ENCODE measurements at places on chromosomes 16 and 17.

DNA sequence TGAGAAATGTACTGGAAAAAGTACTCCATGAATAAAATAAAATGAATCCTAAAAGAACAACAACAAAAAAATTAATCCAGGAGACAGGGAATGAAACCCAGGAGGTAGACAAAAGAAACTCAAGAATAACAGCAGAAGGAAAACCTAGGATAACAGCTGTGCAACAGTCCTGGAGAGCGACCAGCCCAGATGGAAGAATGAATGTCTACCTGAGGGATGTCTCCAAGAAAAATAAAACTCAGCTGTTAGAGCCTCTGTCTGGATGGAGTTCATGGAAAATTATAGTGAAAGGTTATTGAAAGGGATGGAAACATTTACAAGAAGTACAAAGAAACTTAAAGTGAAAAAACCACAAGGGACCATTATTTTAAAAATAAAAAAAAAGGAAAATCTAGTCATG, 135.8 kb upstream of the CA10 start:
- DNase-seq = no peak

GRCh38 chr16:324451-325334, 27.8 kb downstream of the AXIN1 start:
- DNase-seq = no peak

DNA sequence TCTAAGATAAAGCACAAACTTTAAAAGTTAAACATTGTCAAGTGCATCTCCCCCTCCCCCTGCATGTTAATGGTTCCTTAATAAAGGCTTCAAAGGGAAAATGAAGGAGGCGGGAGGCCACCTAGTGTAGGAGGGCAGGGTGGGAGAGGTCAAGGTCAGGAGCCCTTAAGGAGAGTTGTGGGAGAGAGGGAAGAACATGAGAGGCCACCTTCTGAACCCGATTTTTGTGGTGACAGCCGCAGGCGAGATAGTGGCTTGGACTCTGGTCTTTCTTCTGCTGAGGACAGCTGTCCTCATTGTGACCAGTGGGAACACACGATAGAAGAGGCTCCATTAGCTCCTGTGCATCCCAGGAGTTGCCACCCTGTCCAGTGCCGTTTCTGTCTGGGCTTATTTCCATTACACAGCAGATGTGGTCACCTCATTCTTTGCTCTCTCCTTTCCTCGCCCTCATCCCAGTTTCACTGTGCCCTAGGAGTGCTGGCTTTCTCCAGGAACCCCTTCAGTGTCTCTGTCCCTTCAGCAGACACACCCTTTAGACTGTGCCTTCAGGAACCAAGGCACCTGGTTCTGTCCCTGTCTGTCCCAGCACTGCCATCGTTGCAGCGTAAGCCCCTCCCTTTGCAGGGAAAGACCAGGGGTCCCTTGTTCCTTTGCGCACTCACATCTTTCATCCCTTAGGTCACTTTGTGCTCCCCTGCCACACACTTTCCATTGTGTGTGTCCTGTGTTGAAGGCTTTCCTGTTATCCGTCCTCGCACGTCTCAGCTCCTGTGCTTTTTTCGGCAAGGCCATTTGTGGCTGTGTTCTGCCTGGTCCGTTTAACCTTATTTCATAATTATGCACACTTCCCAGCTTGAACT, 7.5 kb downstream of the SEC14L1 start:
- no peak for DNase-seq

DNA sequence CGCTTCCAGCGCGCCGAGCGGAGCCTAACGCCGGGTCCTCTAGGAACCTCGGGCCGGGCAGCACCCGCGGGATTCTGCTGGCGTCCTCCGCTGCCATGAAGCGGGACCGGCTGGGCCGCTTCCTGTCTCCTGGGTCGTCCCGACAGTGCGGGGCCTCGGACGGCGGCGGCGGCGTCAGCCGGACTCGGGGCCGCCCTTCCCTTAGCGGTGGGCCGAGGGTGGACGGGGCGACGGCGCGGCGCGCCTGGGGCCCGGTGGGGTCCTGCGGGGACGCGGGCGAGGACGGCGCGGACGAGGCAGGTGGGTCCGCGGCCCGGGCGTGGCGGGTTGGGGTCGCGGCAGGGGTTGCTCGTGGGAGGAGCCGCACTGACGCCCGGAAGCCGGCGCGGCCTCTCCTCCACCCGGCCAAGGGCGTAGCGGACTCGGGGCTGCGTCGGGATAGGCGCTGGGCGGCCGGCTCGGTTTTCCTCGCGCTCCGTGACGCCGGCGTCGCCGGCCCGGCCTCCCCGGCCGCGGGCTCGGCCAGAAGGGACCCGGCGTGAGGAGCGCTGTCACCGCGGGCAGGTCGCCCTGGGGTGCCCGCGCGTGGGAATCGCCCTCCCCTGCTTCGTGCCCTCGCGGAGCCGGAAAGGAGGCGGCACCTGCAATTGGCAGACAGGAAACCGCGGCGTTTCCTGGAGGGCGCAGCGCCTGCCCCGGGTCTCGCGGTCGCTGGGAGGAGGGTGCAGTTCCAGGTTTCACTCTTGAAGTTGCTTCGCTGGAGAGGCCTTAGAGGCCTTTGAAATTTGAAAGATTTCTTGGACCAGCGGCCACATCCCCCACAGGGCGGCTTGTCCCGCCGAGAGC, 432 bp downstream of the ZNF276 start:
- DNase-seq = no peak

DNA sequence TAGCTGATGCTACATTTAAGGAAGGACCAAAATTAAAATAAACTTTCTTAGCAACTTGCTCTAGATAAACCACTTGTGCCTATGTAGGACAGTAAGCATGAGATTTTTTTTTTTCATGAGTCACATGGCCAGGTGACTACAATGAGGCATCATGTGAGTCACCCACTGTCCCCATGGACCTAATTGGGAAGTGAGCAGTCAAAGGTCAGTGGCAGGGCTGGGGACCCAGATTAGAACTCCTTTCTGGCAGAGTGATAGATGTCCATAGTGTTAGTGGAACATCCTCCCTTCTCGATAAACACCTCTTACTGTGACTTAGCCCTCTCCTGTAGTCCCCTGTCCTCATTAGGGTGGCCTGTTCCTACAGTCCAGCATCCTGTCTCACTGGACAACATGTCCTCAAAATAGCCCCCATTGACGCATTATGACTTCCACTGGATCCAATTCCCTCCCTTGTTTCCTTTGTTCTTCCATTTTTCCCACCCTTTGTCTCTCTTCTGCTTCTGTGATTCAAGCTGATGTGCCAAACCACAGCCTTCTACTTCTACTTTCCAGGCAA, 12.4 kb downstream of the ITGB3 start:
- DNase-seq = no peak

DNA sequence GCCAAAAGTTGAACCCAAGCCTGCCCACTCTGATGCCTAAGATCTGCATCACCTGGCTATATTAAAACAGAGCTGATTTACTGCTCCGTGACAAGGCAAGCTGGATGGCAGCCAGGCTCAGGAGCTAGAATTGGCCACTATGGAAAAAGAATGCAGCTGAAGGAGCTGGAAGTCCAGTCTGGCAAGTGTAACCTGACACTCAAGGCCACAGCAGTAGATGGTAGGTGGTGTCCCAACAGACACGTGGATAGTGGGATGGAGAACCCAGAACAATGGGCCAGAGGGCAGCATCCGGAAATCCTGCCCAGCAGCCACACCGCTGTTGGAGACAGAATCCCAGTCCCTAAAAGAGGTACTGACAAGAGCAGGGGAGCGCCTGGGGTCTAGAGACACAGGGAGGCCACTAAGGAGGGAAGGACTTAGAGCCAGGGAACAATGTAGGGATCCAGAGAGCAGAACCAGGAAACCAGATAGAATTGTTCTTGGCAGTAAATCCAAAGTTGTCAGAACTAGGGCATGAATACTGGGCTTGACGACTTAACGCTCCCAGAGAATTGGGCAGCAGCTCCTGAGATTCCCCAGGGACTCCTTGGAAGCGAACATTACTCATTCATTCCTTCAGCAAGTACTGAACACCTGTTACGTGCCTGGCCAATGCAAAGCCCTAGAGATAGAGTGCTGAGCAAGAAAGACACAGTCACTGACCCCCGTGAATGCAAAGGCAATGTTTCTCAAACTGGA, 85.7 kb downstream of the CDYL2 start:
- no peak for DNase-seq

DNA sequence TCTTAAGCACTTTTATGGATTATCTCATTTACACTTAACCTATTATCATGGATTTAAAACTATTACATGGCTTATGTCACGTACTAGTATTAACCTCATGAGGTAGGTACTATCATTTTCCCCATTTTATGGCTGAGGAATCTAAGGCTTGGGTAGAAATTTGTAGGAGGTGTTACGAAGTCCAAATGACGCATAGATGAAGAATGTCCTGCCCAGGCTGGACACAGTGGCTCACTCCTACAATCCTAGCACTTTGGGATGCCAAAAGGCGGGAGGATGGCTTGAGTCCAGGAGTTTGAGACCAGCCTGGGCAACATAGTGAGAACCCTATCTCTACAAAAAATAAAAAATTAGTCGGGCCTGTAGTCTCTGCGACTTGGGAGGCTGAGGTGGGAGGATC, 4.8 kb upstream of the C1QL1 start:
- DNase-seq = no peak

DNA sequence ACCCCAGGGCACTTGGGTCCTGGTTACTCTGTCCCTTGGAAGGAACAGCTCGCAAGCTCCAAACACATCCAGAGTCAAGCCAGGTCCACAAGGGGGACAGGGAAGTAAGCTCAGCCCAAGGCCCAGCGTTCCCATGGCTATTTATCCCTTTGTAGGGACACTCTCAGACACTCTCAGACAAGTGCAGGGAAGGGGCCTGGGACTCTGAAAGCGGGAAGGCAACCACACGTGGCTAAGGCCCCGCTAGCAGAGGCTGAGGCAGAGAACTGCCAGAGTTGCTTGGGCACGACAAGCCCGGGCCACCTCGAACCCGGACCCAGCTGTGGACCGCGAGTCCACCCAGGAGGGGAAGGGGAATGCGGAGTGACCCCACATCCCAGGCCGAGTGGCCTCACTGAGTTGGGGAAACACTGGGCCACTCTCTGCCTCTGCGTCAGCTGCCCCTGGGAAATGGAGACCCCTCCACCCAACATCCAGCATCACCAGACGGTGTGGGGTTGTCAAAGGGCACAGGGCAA, 10.2 kb downstream of the NPTX1 start:
- DNase-seq = no peak

DNA sequence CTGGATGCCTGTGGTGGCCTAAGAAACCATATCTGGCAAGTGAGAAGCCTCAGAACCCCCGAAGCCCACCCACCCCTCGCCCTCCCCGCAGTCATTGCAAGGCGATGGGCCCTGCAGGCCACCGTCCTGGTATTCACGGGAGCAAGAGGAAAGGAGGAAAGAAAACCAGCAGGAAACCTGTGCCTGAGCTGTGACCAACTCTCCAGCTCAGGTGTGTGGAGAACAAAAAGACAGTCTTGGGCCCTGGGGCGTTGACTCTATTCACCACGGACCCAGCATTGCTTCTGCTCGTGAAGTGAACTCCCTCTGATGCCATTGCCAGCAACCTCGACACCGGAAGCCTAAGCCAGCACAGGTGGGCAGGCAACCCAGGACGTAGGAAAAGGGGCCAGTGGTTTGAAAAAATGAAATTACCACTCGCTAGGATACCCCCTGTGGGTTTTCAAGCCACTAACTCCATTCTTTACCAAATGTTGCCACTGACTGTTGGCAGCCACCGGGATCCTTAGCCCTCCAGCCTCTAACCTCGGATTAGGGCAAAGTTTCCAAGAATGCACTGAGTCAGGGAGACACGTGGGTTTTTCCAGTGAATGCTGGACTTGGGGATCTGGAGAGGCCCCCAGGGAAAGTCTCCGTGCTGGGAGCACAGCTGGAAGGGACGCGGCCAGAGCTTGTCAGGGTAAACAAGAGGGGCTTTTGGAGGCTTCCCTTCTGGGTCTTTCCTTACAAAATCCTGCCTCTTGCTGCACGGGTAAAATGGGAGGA, 25.1 kb downstream of the FA2H start:
- DNase-seq = no peak

Measured in NCI-H2081 treated with DMSO at 0.1 percent for 48 hours (cell line).